ENCODE measurements at places on chromosomes 6 and 20.

DNA sequence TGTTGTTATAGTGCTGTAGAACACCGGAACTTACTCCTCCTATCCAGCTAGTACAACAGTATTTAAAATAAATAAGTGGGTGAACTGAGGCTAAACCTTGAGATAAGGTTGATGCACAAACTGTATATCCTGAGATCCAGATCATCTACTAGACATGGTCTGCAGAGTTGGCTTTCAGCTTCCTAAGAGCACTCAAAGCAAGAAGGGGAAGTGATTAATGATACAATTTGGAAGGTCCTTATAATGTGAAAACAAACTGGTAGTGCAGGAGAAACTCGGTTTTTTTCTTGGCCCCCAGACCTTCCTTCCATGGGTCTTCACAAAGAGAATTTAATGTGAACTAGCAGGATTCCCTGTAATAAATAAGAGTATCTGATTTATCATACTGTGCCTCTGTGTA lies 27.4 kb upstream of the RREB1 start:
- DNase-seq: no peak

- DNase-seq: no peak
Measured at GRCh38 chr6:118853408-118853807, 40.5 kb upstream of the ASF1A start.

- DNase-seq: no peak
Measured at GRCh38 chr6:41564448-41565142, 18.4 kb downstream of the FOXP4 start.

- DNase-seq: no peak
Measured at GRCh38 chr20:41618807-41619311, 682 bp upstream of the CHD6 start.

DNA sequence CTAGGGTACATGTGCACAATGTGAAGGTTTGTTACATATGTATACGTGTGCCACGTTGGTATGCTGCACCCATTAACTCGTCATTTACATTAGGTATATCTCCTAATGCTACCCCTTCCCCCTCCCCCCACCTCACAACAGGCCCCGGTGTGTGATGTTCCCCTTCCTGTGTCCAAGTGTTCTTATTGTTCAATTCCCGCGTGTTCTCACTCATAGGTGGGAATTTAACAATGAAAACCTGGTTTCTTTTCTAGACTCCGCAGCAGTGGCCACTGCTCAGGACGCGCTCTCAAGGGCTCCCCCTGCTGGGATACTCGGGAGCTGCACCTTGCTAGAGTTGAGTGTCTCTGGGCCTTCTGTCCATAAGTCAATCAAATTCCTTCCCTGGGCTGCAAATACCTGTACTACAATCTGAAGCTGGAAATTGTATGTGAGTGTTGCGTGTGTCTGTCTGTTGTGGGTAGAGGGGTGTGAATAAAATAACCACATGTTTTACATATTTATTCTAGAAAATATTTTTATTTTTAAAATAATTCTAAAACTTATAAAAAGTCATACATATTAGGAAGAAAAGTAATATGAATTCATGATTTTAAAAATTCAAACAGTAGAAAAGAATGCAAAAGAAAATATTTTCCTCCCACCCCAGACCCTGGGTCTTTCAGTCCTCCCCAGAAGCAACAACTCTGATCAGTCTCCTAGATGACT lies 8.2 kb upstream of the CEP250 start:
- peak; percentile 85 for DNase-seq

GRCh38 chr6:97215157-97215769 lies 67.8 kb downstream of the MMS22L start:
- DNase-seq: peak; percentile 77

- no peak for DNase-seq
Measured at GRCh38 chr20:5715071-5715841, 34.9 kb upstream of the SHLD1 start.

DNA sequence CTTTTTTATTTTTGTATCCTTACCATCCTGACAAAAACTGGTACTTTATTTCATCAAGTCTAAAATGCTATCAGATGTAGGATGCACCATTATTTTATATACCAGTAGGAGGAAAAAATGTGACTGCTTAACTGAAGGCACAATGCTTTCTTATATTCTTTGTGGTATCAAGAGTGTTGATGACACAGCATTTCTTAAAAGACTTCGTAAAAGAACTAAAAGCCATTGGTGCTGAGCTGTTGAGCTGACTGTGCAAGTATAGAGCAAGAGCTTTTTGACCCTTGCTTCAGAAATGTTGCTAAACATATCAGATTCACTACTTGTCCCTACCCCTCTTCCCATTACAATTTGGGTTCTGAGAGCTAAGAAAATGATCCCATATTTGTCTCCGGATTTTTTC lies 17.5 kb downstream of the SF3B5 start:
- no peak for DNase-seq

GRCh38 chr6:139060332-139060731 lies 31.8 kb downstream of the ABRACL start:
- peak; percentile 74 for DNase-seq

DNA sequence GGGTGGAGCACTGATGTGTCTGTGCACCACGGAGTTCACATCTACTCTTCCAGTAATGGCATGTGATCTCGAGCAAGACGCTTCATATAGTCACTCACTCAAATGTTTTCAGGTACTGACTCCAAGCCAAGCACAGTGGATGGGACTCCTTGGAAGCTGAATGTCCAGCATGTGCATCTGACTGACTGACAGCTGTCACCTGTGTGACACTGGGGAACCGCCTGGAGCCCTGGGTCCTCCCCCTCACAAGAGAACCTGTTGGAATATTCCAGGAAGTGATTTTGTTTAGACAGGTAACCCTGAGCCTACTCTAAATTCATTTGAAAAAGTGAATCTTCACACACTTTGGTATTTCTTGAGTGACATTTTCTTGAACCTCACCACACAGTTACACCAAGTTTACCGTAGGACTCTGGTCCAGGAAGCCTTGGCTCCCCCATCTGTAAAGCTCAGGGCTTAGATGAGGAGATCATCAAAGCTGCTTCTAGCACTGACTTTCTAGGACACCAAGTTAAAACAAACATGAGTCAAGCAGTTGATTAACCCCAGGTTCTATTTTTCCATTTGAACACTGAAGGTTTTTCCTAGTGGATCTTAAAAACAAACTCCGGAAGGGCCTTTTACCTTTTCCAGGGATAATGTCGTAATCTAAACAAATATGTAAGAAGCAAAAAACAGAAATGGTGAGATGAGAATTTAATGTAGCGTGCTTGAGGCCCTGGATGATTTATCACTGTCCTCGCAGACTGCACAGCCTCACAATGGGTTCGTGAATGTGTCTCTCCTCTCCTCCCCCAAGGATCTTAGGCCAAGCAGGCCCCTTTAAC lies 50.1 kb downstream of the EDN3 start:
- DNase-seq: no peak

GRCh38 chr6:156883497-156884252 lies 106.5 kb downstream of the ARID1B start:
- DNase-seq: no peak

DNA sequence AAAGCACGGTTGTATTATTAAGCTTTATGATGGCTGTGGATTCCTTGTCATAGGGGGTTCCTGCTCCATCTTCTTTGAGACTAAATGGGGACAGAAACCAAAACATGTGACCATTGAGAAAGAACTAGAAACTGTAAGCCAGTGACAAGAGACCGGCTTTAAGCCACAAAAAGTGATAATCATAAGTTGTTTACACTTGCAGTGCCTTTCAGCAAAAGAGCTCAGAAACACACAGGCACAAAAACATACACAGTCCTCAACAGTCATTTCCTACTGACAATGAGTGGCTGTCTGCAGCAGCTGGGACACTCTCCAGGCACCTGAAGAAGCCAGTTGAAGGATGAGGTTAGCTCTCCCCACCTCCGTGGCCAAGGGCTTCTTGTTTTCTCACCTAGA lies 20.0 kb upstream of the UBE2J1 start:
- no peak for DNase-seq

DNA sequence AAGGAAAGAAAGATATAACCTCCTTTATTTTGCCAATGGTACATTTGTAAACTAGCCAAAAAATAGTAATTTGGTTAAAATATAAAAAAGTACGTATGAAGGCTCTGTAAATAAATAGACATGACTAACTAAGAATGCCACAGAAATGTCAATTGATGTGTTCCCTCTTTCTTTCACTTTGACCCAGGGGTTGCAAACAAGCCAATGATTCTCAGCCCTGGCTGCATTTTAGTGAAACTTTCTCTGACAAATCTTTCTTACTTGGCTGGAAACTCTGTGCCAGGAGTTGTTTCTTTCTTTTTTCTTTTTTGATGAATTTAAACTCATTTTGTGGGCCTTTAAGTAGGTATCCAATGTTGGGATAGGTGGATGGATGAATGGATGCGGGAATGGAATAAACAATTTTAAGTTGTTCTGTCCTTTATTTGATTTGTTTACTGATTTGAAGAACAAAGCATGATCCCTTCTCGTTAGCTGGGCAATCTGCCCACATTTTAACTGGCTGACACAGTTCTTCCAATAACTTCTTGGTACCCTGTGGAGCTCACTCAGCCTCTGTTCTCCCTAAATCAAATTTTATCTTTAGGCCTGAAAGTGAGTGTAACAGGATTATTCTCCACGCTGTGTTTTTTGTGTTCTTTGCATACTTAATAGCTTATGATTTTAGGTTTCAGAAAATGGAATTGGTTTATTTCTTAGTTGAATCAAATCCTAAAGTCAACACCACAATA lies 58.6 kb upstream of the GCLC start:
- peak; percentile 11 for DNase-seq

DNA sequence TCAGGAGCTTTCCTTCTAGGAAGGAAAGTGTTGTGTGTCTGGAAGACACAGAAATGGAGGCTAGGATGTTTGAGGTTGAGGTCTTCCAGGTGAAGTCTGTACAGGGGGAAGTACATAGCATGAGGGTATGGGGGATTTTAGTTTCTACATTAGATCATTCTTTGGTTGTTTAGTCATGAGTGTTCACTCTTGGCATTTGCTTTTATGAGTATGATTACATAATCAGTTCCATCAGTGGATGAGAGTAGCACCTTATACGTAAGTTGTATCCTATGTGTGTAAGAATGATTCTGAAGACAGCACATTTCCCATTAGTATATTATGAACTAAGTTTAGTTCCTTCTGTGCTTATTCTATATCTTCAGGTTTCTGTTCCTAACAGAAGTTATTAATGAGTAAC lies 1.9 kb downstream of the CDYL start:
- no peak for DNase-seq

GRCh38 chr20:46317685-46318177 lies 9.4 kb upstream of the CDH22 start:
- no peak for DNase-seq

GRCh38 chr20:40565001-40565681 lies 123.9 kb downstream of the MAFB start:
- peak; percentile 83 for DNase-seq

DNA sequence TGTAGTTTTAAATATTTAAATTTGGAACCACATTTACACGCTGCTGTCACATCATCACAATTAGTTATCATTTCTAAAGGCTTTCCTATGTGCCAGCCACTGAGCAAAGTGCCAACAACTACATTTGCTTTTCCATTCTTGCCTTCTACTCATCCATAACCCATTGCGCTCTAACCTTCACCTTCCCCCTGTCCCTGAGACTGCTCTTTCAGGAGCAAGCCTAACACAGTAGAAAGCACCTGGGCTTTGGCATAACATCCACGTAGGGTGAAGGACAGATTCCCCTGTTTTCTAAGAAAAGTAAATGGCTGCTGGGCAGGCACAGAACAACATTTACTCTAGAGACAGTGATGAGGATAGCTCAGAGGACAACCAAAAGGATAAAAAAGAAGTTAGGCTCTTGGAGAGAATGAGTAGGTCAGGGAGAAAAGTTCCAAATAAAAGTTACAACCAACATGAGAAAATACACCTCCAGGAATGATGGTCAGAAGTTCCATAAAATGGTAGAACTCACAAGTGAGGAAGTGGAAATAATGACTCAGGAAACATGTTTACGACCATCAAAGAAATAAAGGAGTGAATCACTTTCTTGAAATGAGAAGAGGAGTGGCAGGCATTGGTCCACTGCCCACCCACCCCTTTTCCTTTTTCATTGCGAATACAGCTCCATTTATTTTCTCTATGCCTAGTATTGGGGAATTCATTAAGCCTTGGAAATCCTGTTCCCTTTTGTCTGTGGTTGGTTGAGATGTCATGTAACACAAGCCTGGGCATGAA lies 77.2 kb downstream of the PFDN4 start:
- DNase-seq: peak; percentile 22

GRCh38 chr6:69368613-69369012 lies 428.2 kb downstream of the LMBRD1 start:
- DNase-seq: no peak

GRCh38 chr6:227074-227782 lies 65.1 kb upstream of the DUSP22 start:
- DNase-seq: no peak

DNA sequence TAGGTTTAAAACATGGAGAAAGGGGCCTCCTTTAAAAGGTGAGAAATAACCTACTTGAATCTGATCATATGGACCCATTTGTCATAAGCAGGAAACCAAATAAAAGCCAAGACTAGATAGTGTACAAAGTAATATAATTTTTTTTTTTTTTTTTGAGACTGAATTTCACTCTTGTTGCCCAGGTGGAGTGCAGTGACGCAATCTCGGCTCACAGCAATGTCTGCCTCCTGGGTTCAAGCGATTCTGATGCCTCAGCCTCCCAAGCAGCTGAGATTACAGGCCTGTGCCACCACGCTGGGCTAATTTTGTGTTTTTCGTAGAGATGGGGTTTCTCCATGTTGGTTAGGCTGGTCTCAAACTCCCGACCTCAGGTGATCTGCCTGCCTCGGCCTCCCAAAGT lies 89.2 kb downstream of the SASH1 start:
- DNase-seq: no peak

- no peak for DNase-seq
Measured at GRCh38 chr20:15840636-15841301, 732.5 kb downstream of the KIF16B start.

- DNase-seq: no peak
Measured at GRCh38 chr6:168136001-168136400, 57.0 kb upstream of the FRMD1 start.

- DNase-seq: no peak
Measured at GRCh38 chr20:47217482-47218446, 138.7 kb downstream of the ZMYND8 start.

- no peak for DNase-seq
Measured at GRCh38 chr6:129895692-129896091, 34.6 kb upstream of the TMEM244 start.

DNA sequence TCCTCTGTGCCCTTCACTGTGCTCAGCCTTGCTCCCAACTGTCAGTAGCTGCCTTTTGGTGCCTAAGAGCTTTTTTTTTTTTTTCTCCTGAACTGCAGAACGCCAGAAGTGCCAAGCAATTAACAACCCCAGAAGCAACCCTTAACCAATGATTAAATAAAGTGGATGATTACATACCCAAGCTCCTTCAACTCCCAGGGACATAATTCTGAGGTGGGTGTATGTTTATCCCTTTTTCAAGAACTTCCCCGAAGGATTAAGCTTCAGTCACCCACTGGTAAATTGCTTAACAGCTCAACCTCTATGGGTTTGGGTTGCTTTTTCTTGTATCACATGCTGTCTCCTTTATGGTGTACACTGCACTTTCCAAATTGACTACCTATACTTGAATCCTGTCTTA lies 41.1 kb downstream of the KLHL31 start:
- DNase-seq: no peak

- DNase-seq: no peak
Measured at GRCh38 chr6:20509212-20509611, 25.0 kb upstream of the CDKAL1 start.

GRCh38 chr6:41934278-41935192 lies 7.1 kb downstream of the CCND3 start:
- no peak for DNase-seq

GRCh38 chr20:19789446-19789845 lies 31.4 kb downstream of the RIN2 start:
- no peak for DNase-seq

All from fibroblast of pulmonary artery (primary cell).